AG04449 (cell line): ENCODE measurements at places on chromosomes 11 and 22.

DNA sequence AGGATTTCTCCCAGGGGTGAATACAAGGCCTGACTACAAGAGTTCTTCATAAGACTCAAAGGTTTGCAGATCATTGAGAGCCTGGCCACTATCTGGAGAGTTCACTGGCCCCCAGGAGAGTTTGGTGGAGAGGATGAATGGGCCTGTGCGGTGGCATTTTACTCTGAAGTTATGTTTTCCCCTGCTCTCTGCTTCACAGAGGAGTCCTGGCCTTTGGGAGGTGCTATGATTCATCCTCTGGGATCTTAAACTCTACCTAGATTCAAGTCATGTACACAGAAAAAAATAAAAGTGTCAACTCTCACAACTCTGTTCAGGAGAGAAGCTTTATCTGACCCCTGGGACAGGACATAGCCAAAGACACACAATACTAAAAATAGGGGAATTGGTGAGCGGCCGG is 159.1 kb upstream of the CARD18 start:
- no peak for DNase-seq

DNA sequence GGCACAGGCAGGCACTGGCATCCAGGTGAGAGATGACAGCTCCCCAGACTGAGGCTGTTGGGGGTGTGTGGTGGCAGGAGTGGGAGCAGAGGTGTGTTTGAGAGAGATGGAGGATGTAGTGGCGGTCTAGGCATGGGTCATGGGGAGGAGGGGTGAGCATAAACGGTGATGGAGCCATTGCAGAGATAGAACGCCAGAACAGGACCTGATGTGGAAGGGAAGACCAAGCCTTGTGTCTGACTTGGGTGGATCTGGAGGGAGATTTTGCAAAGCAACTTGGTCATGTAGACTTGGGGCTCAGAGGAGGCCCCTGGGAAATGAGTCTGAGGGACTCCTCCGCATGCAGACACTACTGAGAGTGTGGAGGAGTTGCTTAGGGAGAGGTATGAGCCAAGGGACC is 50.0 kb upstream of the CLDN5 start:
- DNase-seq: no peak

GRCh38 chr11:101397979-101398378 is 185.8 kb downstream of the TRPC6 start:
- no peak for DNase-seq

- no peak for DNase-seq
Observed at GRCh38 chr11:63993993-63994392, 7.8 kb downstream of the OTUB1 start.

- DNase-seq: no peak
Observed at GRCh38 chr11:12149672-12150225, 39.4 kb downstream of the MICAL2 start.
